ENCODE measurements at places on chromosomes 2 and 18. TPM values are rescaled to one million over a fixed set of nuclear protein-coding genes. Genes with fewer than 3 reads are reported as not detected.

Gene DYSF
- 166 TPM for total RNA-seq

Gene ANKRD30B
- total RNA-seq = not detected

Gene GATA6
- 0.44 TPM for total RNA-seq

Gene ERFE
- total RNA-seq = 0.65 TPM

Gene LYG2
- not detected for total RNA-seq

Gene CAPN14
- 0.13 TPM for total RNA-seq

Gene NAB1
- 49.8 TPM for total RNA-seq

Gene RANBP2
- total RNA-seq = 44.2 TPM

Gene TUBA3D
- total RNA-seq = not detected

Gene EPAS1
- 182 TPM for total RNA-seq

Gene GKN2
- total RNA-seq = not detected

Gene TAF4B
- 3.4 TPM for total RNA-seq

Gene FBLN7
- total RNA-seq = 4.4 TPM

Gene OBSL1
- total RNA-seq = 13.9 TPM

Gene KLF7
- 7.1 TPM for total RNA-seq

Gene MARCO
- not detected for total RNA-seq

Gene KRCC1
- total RNA-seq = 10.1 TPM

Gene LRATD1
- total RNA-seq = 2.1 TPM

Gene AP1S3
- 2.3 TPM for total RNA-seq

Gene EPG5
- total RNA-seq = 10.2 TPM

Gene HOXD1
- total RNA-seq = 8.1 TPM

Gene TIMM21
- 21.5 TPM for total RNA-seq

Gene HTR2B
- 0.32 TPM for total RNA-seq

Gene SCN9A
- total RNA-seq = 1.3 TPM

Gene NOSTRIN
- total RNA-seq = 6.1 TPM

Gene ITPRIPL1
- 4.7 TPM for total RNA-seq

Gene GALNT3
- total RNA-seq = not detected

Gene CRYBA2
- not detected for total RNA-seq

Gene TNS1
- total RNA-seq = 15.7 TPM

Gene TYMS
- total RNA-seq = 81.3 TPM

Gene AKAIN1
- not detected for total RNA-seq

Gene ARPC2
- 297 TPM for total RNA-seq

All from bladder microvascular endothelial cell (primary cell).